Upper lobe of right lung (tissue), 1 donor: ENCODE measurements at places on chromosomes 16 and 17.
A peak's percentile ranks its signal among the peaks of the same experiment; 100 is the strongest.

- no peak overlapping the region for H3K4me3 ChIP-seq
- DNase-seq: no peak
- no peak overlapping the region for H3K27ac ChIP-seq
- no peaks in the 10 kb centered on the region for H3K36me3 ChIP-seq
Observed at GRCh38 chr17:79160980-79161636, 86.5 kb downstream of the ENGASE start.

- no peak overlapping the region for H3K4me3 ChIP-seq
- no peak for DNase-seq
- H3K27ac ChIP-seq: no peak overlapping the region
- no peaks in the 10 kb centered on the region for H3K36me3 ChIP-seq
- no peaks in the 10 kb centered on the region for H3K4me1 ChIP-seq
- no peaks in the 10 kb centered on the region for H3K27me3 ChIP-seq
Observed at GRCh38 chr16:15897121-15897780, 8.8 kb upstream of the CEP20 start.

- H3K27me3 ChIP-seq: no peaks in the 10 kb centered on the region
- H3K36me3 ChIP-seq: no peaks in the 10 kb centered on the region
- no peaks in the 10 kb centered on the region for H3K4me1 ChIP-seq
- H3K27ac ChIP-seq: no peak overlapping the region
Observed at GRCh38 chr16:73196670-73197069, 148.7 kb upstream of the ZFHX3 start.

DNA sequence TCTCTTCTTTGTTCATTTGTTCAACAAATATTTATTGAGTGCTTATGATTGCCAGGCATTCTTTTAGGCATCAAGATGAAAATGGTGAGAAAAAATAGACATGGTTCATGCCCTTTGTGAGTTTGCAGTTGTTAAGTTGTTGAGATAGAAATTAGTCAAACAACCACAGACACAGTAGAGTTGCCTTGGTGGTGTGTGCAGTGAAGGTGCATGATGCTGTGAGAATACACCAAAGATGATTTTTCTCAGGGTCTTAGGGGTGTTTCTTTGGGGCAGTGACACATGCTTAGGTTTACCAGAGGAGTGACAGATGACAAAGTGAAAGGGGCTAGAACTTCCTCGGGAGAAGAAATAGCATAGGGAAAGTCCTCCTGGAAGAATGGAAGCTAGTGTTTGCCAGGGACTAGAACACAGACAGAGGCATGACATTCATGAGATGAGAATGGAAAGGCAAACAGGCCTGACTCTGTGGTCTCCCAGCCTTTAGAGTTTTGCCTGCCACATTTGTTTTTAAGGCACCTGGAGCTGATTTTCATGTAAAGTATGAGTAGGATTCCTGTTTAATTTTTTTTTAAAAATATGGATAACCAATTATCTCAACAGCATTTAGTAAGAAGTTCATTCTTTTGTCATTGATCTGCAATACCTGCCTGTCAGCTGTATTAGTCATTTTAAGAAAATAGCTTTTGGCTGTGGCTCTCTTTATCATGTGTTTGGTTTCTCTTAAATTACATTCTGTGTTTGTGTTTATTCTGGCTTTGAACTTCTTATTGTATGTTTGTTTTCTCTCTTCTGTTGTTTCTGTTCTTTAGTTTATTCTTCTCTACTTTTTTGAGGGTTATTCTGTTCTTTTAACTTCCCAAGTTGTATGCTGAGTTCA is 36.6 kb downstream of the CYLD start:
- H3K27me3 ChIP-seq: no peaks in the 10 kb centered on the region
- H3K36me3 ChIP-seq: peaks cover 40% of the 10 kb centered on the region
- H3K27ac ChIP-seq: no peak overlapping the region

- no peak for DNase-seq
- no peak overlapping the region for H3K27ac ChIP-seq
- H3K4me3 ChIP-seq: no peak overlapping the region
- no peaks in the 10 kb centered on the region for H3K4me1 ChIP-seq
- no peaks in the 10 kb centered on the region for H3K36me3 ChIP-seq
Observed at GRCh38 chr17:80743181-80743771, 198.6 kb downstream of the RPTOR start.

DNA sequence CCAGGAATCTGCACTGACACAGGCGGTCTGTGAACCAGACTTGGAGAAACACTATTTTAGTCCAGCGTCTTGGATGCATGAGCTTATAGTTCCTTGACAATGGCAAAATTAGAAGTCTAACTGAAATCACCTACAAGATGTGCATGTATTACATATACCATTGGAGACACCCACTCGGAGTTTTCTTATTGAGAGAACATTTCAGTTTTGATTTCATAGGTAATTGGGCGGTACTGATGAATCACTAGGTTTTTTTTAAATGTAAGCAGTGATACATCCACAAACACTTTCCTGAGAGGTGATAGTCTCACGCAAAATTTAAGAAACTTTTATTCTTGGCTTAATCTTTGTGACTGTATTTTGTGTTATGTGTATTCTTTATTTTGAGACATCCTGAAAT is 69.8 kb downstream of the PRKCA start:
- DNase-seq: no peak
- no peaks in the 10 kb centered on the region for H3K4me1 ChIP-seq
- no peaks in the 10 kb centered on the region for H3K36me3 ChIP-seq
- H3K27ac ChIP-seq: no peak overlapping the region
- H3K27me3 ChIP-seq: no peaks in the 10 kb centered on the region

GRCh38 chr17:75008373-75008772 is 4.1 kb upstream of the MRPL58 start:
- H3K27ac ChIP-seq: no peak overlapping the region
- H3K36me3 ChIP-seq: no peaks in the 10 kb centered on the region
- H3K4me1 ChIP-seq: peaks cover 11% of the 10 kb centered on the region
- DNase-seq: no peak

DNA sequence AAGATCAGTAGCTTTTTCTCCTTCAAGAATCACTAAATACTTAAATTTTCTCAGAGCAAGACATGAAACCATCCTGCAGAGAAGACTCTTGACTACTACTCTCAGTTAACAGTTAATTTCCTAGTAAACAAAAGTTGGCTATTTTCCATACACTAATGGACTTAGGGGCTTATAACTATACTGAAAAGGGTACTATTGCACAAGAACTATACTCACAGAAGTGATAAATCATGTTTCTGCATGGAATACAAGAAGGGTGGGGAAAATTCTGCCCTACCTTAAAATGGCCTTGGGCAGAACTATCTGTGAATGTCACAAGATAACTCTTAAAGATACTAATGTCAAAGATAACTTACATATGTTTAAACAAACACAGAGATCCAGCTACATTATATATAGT is 12.5 kb downstream of the ZNF652 start:
- no peak overlapping the region for H3K4me3 ChIP-seq
- H3K27me3 ChIP-seq: no peaks in the 10 kb centered on the region
- H3K27ac ChIP-seq: no peak overlapping the region
- H3K36me3 ChIP-seq: no peaks in the 10 kb centered on the region

GRCh38 chr17:46770818-46771560 is 47.5 kb downstream of the WNT3 start:
- peak; percentile 80 for DNase-seq
- H3K27me3 ChIP-seq: peaks cover 8% of the 10 kb centered on the region
- H3K27ac ChIP-seq: peak overlapping the region; percentile 42
- no peaks in the 10 kb centered on the region for H3K36me3 ChIP-seq
- H3K4me3 ChIP-seq: peak overlapping the region; percentile 51

DNA sequence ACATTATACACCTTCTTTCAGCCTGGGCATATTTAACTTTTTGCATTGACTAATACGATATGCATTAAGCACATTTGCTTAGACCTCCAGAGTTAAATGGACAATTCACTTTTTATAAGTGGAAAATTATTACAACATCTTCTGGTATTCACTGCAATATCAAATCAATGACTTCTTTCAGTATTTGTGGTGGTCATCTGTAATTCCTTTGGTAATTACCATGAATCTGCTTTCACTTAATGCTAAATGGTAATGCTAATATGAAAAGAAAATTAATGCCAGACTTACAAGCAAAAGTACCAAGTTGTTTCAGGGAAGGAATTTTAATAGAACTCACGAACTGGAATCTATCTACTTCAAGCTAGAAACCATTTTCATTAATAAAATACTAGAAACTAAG is 6.4 kb downstream of the GPATCH8 start:
- no peak overlapping the region for H3K4me3 ChIP-seq
- no peak for DNase-seq
- no peaks in the 10 kb centered on the region for H3K27me3 ChIP-seq
- H3K4me1 ChIP-seq: peaks cover 38% of the 10 kb centered on the region

GRCh38 chr16:23145608-23146007 is 3.6 kb downstream of the USP31 start:
- DNase-seq: no peak
- no peaks in the 10 kb centered on the region for H3K36me3 ChIP-seq
- H3K27me3 ChIP-seq: no peaks in the 10 kb centered on the region

GRCh38 chr17:79627184-79627765 is 16.4 kb upstream of the RBFOX3 start:
- no peak overlapping the region for H3K4me3 ChIP-seq
- no peaks in the 10 kb centered on the region for H3K36me3 ChIP-seq
- peaks cover 14% of the 10 kb centered on the region for H3K27me3 ChIP-seq

- no peak overlapping the region for H3K4me3 ChIP-seq
- no peaks in the 10 kb centered on the region for H3K27me3 ChIP-seq
- H3K36me3 ChIP-seq: peaks cover 13% of the 10 kb centered on the region
- peak; percentile 15 for DNase-seq
Observed at GRCh38 chr17:17084941-17085340, 42.7 kb downstream of the MPRIP start.

GRCh38 chr17:70961341-70961740 is 792.0 kb downstream of the KCNJ2 start:
- no peak overlapping the region for H3K4me3 ChIP-seq
- H3K27ac ChIP-seq: no peak overlapping the region
- H3K36me3 ChIP-seq: no peaks in the 10 kb centered on the region
- DNase-seq: no peak

DNA sequence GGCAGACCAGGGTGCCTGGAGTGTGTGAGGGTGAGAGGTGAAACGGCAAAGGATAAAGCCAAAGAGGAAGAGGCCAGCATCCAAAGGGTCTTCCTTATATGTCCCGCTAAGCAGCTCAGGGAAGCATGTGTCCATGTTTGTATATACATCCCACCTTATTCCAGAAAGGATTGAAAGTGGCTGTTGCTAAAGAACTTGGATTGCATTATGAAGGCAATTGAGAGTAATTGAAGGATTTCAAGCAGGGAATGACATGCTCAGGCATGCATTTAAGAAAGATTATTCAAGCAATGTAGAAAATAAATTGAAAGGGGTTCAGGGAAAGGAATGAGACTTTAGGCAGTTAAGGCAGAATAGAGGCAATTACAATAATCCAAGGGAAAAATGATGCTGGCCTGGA is 237.6 kb upstream of the SOX9 start:
- DNase-seq: no peak
- no peaks in the 10 kb centered on the region for H3K27me3 ChIP-seq
- H3K36me3 ChIP-seq: no peaks in the 10 kb centered on the region
- no peak overlapping the region for H3K27ac ChIP-seq
- H3K4me1 ChIP-seq: no peaks in the 10 kb centered on the region
- no peak overlapping the region for H3K4me3 ChIP-seq

GRCh38 chr17:45289301-45290268 is 27.2 kb downstream of the MAP3K14 start:
- no peak overlapping the region for H3K27ac ChIP-seq
- peaks cover 69% of the 10 kb centered on the region for H3K4me1 ChIP-seq
- H3K27me3 ChIP-seq: no peaks in the 10 kb centered on the region
- peaks cover 49% of the 10 kb centered on the region for H3K36me3 ChIP-seq

DNA sequence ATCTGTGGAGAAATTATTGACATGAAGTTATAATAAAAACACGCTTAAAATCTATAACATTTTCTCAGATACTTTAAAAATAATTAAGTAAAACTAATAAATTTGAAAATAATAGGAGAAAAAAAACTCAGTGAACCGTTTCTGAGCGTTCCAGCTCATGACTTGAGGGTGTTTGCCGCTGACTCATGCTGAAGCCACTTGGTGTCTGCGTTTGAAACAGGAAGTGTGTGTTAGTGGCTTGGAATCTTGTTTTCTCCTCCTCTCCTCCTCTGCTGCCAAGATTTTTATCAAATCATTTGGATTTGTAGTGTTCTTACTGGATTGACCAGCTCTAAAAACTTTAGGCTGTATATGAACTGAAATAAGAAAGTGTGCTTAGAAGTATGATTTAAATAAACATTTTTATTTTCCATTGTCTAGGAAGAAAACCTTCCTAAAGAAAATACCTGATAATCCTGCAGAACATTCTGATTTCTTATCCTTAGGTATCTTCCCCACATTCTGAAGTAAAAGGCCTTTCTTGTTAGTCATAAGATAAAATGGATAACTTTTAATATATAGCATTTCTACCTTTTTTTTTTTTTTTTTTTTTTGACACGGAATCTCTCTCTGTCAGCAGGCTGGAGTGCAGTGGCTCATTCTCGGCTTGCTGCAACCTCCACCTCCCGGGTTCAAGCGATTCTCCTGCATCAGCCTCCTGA is 30.8 kb downstream of the USP10 start:
- H3K4me1 ChIP-seq: peaks cover 38% of the 10 kb centered on the region
- peaks cover 11% of the 10 kb centered on the region for H3K36me3 ChIP-seq
- DNase-seq: peak; percentile 68
- H3K27ac ChIP-seq: peak overlapping the region; percentile 69

DNA sequence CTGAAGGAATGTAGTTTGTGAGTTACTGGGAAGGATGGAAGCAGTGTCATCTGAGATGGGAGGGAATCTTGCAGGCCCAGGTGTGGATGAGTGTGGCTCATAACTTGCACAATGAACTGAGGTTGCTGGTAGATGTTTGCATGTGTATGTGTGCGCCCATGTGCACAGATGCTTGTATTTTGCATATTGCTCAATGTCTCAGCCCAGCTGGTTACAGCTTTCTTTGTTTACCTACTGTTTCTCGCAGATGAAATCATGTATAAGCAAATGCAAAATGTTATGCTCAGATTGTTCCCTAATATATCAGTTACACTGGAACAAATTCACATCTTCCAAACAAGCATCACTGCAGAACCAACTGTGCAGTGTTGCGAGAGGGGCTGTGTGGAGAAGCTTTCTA is 452.2 kb upstream of the EEF2KMT start:
- no peak for DNase-seq
- H3K4me3 ChIP-seq: no peak overlapping the region
- H3K27me3 ChIP-seq: no peaks in the 10 kb centered on the region
- no peaks in the 10 kb centered on the region for H3K36me3 ChIP-seq
- no peak overlapping the region for H3K27ac ChIP-seq

DNA sequence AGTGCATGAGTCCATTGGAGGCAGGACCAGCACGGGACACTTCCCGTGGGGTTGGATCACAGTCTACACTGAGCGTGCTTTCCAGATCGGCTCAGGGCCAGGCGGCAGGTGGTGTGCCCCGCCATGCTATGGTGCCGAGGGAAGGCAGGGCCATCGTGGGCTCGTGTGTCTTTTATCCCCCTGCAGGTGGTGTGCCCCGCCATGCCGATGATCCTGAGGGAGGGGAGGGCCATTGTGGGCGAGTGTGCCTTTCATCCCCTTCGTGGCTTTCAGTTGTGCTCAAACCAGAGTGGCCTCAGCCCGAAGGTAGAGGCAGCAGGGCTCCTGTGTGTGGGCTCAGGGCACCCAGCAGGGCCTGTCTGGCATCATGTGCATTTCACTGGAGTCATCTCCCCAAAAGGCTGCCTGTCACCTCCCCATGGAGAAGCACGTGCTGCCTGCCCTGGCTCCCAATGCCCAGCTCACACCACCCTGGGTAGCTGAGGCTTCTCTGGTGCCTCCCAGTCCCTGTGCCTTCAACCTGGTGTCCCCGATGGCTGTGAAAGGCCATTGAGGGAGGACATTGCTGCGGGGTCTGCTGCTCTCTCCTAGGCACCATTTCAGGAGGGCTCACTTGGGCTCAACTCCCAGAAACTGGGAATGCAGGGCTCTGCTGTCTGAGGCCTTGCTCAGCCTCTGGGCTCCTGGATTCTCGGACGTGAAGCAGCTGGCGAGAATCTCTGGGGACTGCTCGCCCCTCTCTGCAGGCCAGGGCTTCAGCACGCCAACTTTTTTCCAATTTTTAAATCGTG is 207.6 kb downstream of the NPIPB11 start:
- peak overlapping the region; percentile 58 for H3K27ac ChIP-seq
- H3K4me3 ChIP-seq: no peak overlapping the region
- no peaks in the 10 kb centered on the region for H3K27me3 ChIP-seq
- H3K36me3 ChIP-seq: no peaks in the 10 kb centered on the region
